ENCODE measurements at places on chromosomes 6 and 20.

DNA sequence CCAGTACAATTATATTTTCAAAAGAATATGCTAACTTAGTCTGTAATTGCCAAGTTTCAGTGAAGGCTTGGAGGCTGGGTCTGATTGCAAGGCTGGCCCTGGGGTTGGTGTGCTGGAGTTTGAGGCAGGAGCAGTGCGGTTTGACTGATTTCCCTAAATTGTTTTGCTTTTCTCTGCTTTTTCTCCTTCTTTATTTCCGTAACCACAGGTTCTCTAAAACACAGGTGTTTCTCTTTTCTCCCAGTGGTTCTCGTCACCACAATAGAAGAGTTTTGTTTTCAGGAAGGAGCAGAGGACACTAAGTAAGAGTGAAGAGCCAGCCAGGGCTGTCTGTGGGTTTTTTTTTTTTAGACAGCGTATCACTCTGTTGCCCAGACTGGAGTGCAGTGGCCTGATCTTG lies 8.2 kb upstream of the SNX9 start:
- DNase-seq = no peak

GRCh38 chr6:152351742-152352141 lies 285.4 kb downstream of the SYNE1 start:
- DNase-seq = no peak

GRCh38 chr6:135179372-135179771 lies 1.7 kb upstream of the MYB start:
- no peak for DNase-seq

GRCh38 chr6:4512051-4512471 lies 264.1 kb upstream of the CDYL start:
- DNase-seq = no peak

GRCh38 chr6:166152660-166153059 lies 15.0 kb downstream of the TBXT start:
- no peak for DNase-seq

DNA sequence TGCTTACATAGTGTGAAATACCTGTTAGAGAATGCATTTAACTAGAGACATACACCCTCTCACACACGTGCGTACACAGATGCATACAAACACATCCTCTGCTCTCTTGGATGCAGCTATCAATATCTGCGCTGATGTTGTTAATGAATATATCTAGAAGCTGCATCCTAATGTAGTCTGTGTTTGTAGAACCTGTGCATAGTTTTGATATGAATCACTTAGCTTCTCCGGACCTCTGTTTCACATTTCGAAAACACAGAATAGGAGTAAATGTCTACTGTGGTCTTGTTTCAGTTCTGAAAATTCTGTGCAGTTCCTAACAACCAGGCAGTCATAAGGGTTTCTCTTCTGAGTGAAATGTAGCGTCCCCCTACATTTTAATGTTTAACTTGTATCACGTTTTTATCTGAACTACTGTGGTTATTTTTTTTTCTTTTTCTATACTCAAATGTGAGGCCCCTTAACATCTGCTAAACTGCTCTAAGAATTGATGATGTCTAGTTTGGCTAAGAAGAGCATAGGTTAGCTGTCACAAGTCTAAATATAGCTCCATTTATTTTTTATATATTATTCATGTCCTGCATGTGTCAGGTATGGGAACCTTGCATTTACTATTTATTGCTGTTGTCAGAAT lies 254.5 kb downstream of the TMEM242 start:
- no peak for DNase-seq

- DNase-seq = no peak
Measured at GRCh38 chr6:134436950-134437349, 119.0 kb upstream of the SGK1 start.

All from activated T-cell treated with anti-CD3 and anti-CD28 coated beads for 48 hours (primary cell).